ENCODE measurements at places on chromosomes 7 and 10.

DNA sequence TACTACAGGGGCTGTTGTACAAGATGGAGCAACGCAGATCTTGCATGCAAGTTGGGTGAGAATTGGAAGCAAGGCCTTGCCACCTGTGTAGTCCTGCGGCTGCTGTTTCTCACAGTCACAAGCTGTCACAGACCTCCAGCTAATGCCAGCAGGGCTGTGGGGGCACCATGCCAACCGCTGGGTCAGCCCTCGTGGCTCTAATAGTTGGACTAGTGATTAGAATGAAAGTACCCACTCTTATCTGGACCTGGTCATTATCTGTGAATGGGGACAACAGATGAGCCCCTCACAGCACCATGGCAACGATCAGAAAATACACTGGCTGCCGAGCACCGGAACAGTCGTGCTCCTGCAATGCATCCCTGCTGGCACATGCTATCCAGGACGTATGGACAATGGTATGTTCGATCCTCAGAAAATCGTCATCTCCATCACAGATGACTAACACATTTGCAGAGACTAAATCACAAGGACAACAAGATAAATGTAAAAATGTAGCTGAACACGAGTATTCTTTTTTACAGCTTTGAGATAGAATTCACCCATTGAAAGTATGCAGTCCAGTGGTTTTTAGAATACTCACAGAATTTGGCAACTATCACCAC is 80.4 kb upstream of the CALN1 start:
- no peak for DNase-seq

- no peak for DNase-seq
Measured at GRCh38 chr7:40763319-40764287, 628.8 kb downstream of the SUGCT start.

- no peak for DNase-seq
Measured at GRCh38 chr7:964401-965231, 10.1 kb upstream of the ADAP1 start.

DNA sequence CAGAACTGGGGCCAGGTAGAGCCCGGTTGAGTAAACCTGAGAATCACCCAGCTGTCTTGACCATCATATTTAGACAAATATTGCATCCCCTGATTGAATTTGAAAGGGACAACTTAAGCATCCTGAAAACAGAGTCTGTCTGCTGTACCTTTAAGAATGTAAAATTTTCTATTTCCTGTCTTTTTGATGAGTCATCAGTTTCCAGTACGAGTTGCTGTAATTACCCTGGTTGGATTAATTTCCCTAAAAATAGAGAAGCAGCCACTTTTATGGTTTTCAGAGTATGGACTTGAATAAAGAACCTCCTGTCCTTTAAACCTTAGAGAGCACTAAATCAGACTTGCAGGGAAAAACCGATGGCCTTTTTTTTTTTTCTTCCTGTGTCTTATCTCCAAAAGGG is 164.6 kb upstream of the SH2B2 start:
- no peak for DNase-seq

- no peak for DNase-seq
Measured at GRCh38 chr7:4734587-4735345, 40.7 kb upstream of the AP5Z1 start.

DNA sequence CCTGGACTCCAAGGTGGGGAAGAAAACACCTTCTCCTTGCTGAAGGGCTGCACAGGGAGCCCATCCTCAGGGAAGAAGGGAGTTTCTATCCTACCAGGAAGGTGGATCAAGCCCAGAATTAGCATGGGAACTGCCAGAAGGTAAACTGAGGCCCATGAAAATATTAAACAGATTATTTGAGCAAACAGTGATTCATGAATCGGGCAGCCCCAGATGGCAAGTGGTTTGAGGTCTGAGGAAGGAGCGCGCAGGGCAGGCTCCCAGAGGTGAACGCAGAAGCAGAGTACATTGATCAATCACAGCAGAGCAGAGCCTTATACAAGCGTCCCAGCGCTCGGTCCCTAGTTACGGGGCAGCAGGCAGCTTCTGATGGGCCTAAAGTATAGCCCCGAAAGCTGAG is 35.8 kb upstream of the PROSER2 start:
- DNase-seq, result no peak

All from GM18507 (cell line).